ENCODE measurements at places on chromosomes 5 and 9. TPM values are rescaled to one million over a fixed set of nuclear protein-coding genes. Genes with fewer than 3 reads are reported as not detected.
A peak's percentile ranks its signal among the peaks of the same experiment; 100 is the strongest.

DNA sequence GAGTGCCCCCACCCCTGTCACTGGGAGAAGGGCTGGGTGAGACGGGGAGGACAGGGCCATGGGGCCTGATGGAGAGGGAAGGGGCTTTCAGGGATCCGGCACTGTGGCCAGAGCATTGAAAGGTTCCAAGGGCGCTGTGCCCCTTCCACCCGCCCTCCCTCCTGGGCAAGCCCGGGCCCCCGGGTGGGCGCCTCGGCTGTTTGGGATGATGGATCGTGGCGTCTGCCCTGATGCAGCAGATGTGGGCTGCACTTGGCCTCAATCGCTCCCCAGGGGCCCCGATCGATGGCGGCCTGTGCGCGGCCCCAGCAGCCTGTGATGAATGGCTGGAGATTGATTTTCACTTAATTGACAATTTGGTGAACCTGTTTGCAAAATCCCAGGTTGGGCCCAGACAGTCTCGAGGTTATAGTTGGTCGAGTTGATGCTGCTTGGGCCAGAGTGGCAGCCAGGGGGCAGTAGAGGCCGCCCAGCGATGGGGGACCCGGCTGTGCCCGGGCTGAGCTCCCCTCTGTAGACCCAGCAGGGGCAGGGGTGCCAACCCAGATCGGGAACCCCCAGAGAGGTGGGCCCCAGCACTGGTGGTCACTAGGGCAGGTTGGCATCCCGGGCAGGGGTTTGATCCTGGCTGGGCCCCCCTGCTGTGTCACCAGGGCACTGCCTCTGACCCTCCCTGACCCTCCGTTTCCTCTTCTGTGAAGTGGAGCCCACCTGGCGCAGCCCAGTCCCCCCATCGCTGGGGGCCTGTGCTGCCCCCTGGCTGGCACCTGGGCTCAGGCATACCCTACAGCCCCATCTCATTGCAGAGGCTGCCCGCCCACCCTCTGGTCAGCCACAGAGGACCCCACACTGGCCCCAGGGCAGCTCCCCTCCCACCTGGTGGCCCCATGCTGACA is 34.7 kb downstream of the LHX3 start:
- no peak for DNase-seq

GRCh38 chr5:131285703-131286399 is 22.0 kb downstream of the CDC42SE2 start:
- DNase-seq, result no peak

DNA sequence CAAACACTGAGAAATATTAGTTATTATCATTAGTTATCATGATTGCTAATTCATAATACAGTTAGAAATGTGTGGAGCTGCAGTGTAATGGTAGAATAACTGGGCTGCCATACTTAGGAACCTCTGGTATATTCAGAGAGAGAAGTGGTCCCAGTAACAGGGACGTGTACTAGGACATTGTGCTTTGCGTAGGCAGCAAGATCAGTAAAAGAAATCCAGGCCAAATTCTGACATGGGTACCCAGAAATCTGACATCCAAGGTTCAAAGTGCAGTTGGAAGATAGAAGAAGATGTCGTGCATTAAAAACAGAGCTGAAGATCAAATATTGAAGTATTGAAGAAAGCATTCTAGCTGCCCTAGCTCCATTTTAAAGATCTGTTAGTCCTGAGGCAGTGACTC is 1160.7 kb upstream of the DMAC1 start:
- DNase-seq, result no peak

GRCh38 chr5:151351671-151352070 is 4.3 kb upstream of the SLC36A2 start:
- no peak for DNase-seq

DNA sequence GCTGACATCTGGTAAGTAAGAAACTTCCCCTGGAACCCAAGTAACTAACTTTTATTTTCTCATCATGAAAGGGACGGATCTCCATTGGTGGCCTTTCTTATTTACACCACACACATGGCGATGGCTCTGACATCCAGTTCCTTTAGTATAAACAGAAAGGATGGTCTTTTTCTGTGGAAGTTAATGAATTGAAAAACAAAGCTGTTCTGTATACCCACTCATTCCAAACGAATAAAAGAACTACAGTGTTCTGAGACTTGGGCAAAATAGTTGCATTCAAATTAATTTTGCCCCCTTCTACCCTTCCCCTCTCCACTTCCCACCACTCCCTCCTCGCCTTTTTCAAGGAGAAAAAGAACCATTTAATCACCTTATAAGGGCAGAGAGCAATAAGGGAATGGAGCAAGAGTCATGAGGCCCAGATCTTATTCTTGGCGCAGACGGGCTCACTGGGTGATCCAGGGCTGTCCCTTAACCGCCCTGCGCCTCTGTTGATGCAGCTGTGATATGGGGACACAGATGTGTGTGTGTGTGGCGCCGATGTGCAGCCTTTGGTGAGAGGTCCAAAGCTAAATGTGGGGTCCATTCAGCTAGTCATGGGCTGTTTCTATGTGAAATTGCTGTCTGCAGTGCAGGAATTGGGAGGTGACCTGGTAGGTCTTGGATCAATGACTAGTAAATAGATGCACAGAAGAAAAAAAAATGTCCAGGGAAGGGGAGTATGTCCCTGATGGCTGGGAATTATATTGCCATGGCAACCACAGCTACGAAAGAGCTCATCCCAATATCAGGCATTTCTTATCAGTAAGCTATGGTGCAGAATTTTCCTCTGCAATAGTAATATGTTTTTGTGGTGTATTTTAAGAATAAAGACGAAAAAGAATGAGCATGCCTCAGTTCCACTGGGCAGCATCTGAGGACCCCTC is 141.5 kb upstream of the ERCC6L2 start:
- DNase-seq, result peak; percentile 74

Gene TSC1
- total RNA-seq, result 71.5 TPM

- DNase-seq, result no peak
Observed at GRCh38 chr5:170475294-170476000, 28.4 kb upstream of the KCNIP1 start.

All from sciatic nerve (tissue), 2 donors.